ENCODE measurements at places on chromosomes 4 and X.

- DNase-seq = no peak
These were observed 402 bp upstream of the UPRT start for GRCh38 chrX:75273483-75273882.

DNA sequence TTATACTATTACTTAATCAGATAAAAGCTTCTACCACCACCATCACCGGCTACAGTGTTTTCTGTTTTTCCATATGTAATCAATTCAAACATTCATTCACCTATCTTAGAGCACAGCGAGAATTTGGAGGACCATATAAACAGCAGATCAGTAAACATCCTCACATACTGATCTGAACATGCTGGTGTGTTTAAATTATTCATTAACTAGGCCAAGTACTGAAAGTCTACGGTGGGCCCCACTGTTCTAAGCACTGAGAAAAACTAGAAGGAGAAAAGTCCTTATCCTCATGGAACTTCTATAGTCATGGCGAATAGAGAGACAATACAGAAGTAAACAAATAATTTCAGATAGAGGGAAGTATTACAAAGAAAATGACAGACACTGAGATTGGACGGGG, 176.6 kb downstream of the NR3C2 start:
- no peak for DNase-seq

DNA sequence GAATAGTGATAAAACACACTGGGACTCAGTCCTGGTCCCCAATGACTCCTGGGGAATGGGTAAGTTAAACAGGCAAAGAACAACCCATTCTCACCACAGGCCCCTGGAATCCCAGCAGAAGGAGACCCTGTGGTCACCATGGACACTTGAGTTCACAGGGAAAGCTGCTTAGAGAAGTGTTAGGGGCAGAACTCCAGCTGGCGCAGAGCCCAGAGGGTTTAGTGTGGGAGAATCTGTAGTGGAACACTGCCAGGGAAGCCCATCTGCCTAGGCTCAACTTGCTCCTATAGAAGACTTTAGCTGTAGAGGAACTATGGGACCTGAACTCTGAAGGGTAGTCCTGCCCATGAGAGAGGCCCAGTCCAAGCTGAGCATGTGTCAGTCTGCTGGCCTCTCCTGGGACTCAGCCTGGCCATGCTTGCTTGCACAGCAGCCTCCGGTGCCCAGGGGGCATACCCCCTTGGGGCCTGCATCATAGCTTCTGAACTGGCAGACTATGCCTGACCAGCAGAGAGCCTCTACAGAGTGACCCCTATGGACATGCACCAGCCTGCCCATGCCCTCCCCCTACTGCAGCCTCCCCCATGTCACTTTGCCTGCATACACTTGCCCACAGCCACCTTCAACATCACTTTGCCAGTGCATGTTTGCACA, 343.5 kb downstream of the IDS start:
- no peak for DNase-seq

DNA sequence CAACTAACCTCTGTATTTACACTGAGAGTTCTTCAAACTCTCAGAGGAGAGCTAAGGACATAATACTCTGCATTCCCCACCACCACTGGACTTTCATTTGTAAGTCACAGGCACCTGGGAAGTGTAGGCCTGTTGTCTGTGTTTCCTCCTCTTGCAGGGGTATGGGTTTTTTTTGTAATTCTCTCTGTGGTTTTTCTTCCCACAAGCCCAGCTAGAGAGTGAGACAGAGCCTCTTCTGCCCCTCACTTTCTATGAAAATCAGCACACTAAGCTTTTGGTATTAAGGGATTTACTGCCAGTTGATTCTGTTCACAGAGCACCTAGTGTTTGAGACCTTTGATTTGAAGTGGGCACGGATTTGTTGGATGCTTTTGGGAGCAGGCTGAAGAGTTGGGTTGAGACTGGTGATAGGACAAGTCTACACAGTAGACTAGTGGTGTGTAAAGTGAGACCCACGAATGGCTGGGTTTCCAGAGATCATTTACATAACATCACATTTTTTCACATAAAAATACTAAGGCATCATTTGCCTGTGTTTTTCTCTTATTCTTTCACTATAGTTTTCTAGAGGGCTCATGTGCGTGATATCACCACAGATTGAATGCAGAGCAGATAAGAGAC, 28.9 kb upstream of the WDR17 start:
- DNase-seq = no peak

DNA sequence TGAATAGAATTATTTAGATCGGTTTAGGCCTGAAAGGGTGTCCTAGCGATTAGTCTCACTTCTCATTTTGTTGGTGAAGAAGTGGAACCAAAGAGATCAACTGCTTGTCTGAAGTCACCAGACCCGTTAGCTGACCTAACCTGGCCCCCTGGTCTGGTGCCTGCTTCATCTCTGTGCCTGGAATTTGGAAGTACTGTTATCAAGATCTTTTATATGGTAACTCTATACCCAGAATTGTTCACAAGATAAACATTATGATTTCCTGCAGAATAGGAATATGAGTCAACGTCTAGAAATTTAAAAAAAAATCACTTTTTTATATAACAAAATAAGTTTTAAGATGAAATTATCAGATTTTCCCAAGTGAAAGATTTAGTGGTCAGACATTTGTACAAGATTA, 37.2 kb downstream of the LRP2BP start:
- DNase-seq = no peak

DNA sequence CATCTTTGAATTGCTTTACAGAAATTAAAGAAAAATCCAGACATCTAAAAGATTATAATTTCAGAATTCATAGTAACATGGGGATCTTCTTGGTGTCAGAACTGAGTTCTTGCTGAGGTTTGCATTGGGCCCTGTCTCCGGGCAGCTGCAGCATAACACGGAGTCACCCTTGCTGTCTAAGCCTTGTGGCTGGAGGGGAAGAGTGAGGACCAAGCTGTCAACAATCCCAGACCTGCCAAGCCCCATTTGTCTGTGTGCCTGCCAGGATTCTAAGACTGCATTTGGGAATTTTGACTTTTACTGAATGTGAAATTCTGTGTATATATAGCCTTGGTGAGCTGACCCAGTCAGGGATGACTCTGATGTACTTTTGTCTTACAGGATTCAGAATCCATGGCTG, 25.2 kb upstream of the NAP1L5 start:
- no peak for DNase-seq

DNA sequence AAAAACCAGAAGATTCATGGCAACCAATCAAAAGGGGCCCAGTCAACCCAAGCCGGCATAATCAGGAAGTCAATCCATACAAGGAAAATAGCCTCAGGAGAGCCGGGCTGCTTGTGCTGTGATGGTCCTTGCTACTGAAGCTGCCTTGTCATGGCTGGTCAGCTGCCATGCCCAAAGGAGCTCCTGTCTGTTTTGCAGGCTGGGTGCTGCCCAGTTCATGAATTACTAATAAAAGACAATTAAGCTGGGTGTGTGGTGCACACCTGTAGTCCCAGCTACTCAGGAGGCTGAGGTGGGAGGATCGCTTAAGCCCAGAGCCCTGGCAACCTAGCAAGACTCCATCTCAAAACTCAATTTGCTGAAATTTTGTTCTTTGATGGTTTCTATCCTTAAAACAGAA, 16.0 kb upstream of the CTBP1 start:
- DNase-seq = no peak

Measured in NCI-H1048 (cell line).